ENCODE measurements at places on chromosomes 5 and 9. TPM values are rescaled to one million over a fixed set of nuclear protein-coding genes. Genes with fewer than 3 reads are reported as not detected.

DNA sequence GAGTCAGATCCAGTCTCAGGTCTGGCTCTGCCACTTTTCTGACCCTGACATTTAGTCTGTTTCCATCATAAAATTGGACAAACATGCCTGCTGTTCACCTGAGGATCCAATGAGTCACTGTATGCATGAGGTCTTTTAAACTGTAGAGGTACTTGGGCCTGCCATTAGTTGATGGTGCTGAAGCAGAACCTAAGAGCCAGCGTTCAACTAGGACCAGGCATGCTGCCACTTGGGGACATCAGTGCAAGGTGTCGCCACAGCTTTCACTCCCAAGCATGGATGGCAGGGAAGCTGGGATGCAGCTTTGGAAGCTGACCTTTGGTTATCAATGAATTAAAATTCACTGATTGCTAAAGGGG lies 37.1 kb downstream of the NEUROG1 start:
- no peak for DNase-seq
- H3K4me3 ChIP-seq = no peak overlapping the region
- no peak overlapping the region for H3K27ac ChIP-seq
- H3K27me3 ChIP-seq = peaks cover 18% of the 10 kb centered on the region

DNA sequence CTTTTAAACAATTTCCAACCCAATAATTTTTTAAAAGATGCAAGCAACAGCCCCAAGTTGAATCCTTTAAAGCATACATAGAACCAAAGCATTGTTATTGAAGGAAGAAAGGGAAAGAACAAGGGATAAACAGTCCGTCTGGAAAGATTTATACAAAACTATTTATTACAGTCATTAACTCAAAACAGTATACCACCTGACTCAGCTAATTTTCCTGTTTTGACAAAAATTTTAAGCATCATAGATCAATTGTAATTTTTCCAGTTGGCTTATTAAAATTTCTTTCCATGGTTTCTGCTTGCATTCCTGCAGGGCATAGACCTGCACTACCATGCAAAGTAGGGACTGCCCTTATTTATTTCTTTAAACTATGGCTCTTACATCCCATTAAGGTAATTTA lies 29.9 kb downstream of the AP3B1 start:
- no peak overlapping the region for H3K27ac ChIP-seq
- no peaks in the 10 kb centered on the region for H3K27me3 ChIP-seq
- no peak for DNase-seq
- no peaks in the 10 kb centered on the region for H3K4me1 ChIP-seq
- H3K4me3 ChIP-seq = no peak overlapping the region

DNA sequence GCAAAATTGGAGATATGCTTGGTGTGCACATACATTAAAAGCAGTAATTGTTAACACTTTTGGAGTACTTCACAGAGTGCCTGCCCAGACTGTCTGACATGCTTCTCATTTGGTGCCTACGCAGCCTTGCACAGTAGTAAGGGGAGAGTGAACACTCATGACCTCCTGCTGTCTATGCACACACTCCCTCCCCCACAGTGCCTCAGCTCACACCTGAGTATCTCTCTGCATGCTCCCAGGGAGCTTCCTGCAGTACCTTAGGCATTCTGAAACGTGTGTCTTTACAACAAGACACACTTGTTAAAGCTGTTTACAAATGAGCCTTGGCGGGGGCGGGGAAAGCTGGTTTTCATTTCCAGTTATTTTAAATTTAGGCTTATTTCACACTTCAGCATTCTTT lies 18.0 kb downstream of the MAP3K1 start:
- H3K4me1 ChIP-seq = peaks cover 92% of the 10 kb centered on the region
- DNase-seq = no peak
- peaks cover 3% of the 10 kb centered on the region for H3K36me3 ChIP-seq
- no peak overlapping the region for H3K4me3 ChIP-seq
- no peak overlapping the region for H3K27ac ChIP-seq

DNA sequence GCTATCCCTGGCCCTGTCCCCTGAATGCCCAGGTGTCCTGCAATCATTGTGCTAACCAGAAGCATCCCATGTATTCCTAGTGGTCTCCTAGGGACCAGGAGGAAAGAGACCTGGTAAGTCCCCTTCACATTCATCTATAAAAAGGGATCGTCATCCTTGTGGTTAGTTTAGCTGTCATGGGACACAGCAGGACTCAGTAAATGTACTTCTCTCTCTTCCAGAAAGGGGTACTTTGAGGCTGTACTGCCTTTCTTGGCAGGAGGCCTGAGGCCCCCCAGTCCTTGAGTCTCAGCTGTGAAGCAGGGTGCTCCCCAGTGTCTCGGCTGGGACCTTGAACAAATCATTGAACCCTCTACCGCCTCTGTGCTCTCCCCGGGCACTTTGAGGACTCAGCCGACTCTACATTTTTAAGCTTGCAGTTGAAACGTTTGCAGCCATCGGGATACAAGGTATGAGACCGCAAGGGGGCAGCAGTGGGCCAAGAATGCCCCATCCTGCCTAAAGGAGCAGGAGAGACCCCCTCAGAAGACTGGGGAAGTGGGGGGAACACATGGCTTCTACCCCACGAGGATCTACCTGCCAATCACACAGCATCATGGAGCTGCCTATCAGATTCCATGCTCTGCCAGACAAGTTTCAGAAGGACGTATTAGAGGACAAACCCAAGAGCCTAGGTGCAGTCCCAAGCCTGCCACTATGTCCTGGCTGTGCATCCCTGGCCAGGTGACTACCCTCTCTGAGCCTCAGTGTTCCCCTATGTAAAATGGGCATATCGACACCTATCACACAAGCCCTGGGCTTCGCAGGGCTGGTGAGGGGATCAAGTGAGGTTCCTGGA lies 2.4 kb upstream of the PHYKPL start:
- H3K4me3 ChIP-seq = peak overlapping the region; percentile 35
- no peaks in the 10 kb centered on the region for H3K27me3 ChIP-seq
- peak overlapping the region; percentile 6 for H3K27ac ChIP-seq
- H3K36me3 ChIP-seq = peaks cover 18% of the 10 kb centered on the region

GRCh38 chr5:146779211-146779869 lies 99.2 kb downstream of the PPP2R2B start:
- DNase-seq = no peak
- H3K27me3 ChIP-seq = no peaks in the 10 kb centered on the region
- H3K4me3 ChIP-seq = no peak overlapping the region
- H3K36me3 ChIP-seq = no peaks in the 10 kb centered on the region
- no peak overlapping the region for H3K27ac ChIP-seq
- no peaks in the 10 kb centered on the region for H3K4me1 ChIP-seq

GRCh38 chr5:135441919-135442318 lies 5.2 kb downstream of the DCANP1 start:
- no peak overlapping the region for H3K4me3 ChIP-seq
- H3K36me3 ChIP-seq = no peaks in the 10 kb centered on the region
- H3K4me1 ChIP-seq = no peaks in the 10 kb centered on the region
- H3K27me3 ChIP-seq = peaks cover 5% of the 10 kb centered on the region
- DNase-seq = no peak

DNA sequence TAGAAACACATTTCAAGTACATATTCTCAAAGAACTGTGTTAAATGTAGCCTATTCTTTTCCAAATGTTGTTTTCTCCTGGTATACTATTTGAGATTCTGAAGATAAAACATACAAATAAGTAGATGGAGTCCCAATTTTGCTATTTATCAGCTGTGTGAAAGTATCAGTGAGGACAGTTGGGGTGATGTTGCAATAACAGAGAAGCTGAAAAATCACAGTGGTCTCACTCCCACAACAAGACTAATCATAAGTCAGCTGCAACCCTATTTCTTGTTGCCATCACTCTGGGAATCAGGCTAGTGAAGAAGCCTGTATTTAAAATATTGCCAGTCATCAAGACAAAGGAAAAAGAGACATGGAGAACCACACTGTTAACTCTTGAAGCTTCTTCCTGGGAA lies 25.9 kb upstream of the LURAP1L start:
- no peaks in the 10 kb centered on the region for H3K4me1 ChIP-seq
- DNase-seq = no peak
- H3K36me3 ChIP-seq = no peaks in the 10 kb centered on the region
- no peak overlapping the region for H3K27ac ChIP-seq

DNA sequence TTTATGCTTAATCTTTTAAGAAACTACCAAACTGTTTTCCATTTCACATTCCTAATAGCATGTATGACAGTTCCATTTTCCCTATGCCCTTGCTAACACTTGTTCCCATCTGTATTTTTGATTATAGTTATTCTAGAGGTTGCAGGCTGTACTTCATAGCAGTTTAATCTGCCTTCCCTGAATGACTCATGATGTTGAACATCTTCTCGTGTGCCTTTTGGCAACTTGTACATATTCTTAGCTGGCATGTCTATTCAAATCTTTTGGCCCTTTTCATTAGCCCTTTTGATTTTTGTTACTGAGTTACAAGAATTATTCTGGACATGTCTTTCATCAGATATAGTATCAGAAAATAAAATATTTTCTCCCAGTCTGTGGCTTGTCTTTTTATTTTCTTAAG lies 320.3 kb downstream of the DIRAS2 start:
- H3K27ac ChIP-seq = no peak overlapping the region
- no peak overlapping the region for H3K4me3 ChIP-seq
- H3K27me3 ChIP-seq = peaks cover 6% of the 10 kb centered on the region
- no peak for DNase-seq
- no peaks in the 10 kb centered on the region for H3K36me3 ChIP-seq

DNA sequence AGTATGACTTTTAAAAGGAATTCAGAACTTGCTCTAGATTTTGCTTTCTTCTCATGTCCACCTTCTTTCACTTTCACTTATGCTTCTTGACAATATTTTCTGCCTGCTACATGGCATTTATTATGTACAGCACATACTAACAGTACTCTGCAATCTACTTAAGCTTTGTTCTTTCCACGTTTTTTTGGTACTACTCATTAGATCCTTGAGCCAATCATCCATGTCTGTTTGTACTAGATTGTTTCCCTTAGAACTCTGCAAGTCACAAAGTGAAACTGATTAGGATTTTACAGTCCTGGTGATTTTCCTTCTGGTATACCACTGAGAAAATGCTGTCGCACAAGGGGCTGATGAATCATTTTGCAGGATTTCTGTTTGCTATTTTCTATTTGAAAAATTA lies 78.3 kb downstream of the PARP8 start:
- no peaks in the 10 kb centered on the region for H3K27me3 ChIP-seq
- no peak for DNase-seq
- H3K36me3 ChIP-seq = peaks cover 23% of the 10 kb centered on the region
- peaks cover 58% of the 10 kb centered on the region for H3K4me1 ChIP-seq
- peak overlapping the region; percentile 79 for H3K4me3 ChIP-seq

DNA sequence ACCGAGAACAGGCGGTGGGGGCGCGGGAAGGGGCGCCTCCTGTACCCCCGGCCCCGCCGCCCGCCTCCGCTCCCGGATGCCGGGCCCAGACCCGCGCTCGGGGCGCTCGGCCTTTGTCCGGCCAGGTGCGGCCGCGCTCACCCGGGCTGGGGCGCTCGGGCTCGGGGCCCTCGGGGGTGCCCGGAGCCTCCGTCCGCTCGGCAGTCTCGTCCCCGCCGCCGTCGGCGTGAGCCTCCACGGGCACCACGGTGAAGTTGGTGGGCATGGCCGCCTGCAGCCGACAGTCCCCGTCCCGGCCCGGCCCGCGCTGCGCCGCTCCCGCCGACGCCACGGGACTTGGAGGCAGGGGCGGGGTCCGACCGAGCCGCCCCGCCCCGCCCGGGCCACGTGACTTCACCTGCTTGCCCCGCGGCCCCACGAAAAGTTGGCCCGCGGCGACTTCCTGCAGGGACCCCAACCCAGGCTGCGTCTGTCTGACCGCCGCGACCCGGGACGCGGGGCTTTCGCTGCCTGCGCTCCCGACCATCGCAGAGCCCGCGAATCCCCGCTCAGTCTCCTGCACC lies at the start of gene SLC12A7:
SLC12A7 (minus strand) TSS at position 337 of the 563 bp plus-strand sequence; CDS start at position 265, 72 bp downstream.
- peak within 1 kb of the TSS; percentile 79 for H3K27ac ChIP-seq
- H3K36me3 ChIP-seq = peaks cover 2% of the 10 kb centered on the region
- peaks cover 9% of the 10 kb centered on the region for H3K27me3 ChIP-seq
- peak; percentile 67 for DNase-seq
- peak within 1 kb of the TSS; percentile 87 for H3K4me3 ChIP-seq

DNA sequence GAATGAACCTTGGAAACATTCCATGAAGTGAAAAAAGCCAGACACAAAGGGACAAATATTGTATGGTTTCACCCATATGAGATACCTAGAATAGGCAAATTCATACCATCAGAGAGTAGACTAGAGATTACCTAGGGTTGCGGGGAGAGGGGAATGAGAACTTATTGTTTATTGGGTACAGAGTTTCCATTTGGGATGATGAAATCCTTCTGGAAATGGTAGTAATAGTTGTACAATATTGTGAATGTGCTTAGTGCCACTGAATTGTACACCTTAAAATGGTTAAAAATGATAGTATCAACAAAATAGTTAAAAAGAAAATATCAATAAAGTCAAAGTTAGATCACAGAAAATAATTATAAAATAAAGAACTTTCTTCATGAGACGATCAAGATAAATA lies 25.5 kb downstream of the CATSPER3 start:
- no peaks in the 10 kb centered on the region for H3K36me3 ChIP-seq
- H3K27ac ChIP-seq = no peak overlapping the region
- H3K4me3 ChIP-seq = no peak overlapping the region
- peaks cover 9% of the 10 kb centered on the region for H3K27me3 ChIP-seq
- no peaks in the 10 kb centered on the region for H3K4me1 ChIP-seq

- DNase-seq = no peak
- peaks cover 9% of the 10 kb centered on the region for H3K4me1 ChIP-seq
- peaks cover 11% of the 10 kb centered on the region for H3K27me3 ChIP-seq
- no peaks in the 10 kb centered on the region for H3K36me3 ChIP-seq
- H3K4me3 ChIP-seq = no peak overlapping the region
These were observed 20.3 kb upstream of the OSMR start for GRCh38 chr5:38825494-38825893.

- H3K27me3 ChIP-seq = peaks cover 2% of the 10 kb centered on the region
- H3K4me1 ChIP-seq = no peaks in the 10 kb centered on the region
- H3K27ac ChIP-seq = no peak overlapping the region
These were observed 52.9 kb downstream of the MYO10 start for GRCh38 chr5:16883176-16883575.

- no peaks in the 10 kb centered on the region for H3K27me3 ChIP-seq
- H3K27ac ChIP-seq = peak overlapping the region; percentile 95
- peaks cover 32% of the 10 kb centered on the region for H3K36me3 ChIP-seq
These were observed 6.7 kb downstream of the GLIPR2 start for GRCh38 chr9:36143245-36143641.

Gene AMBP
- not detected for total RNA-seq

Gene SHC3
- total RNA-seq = not detected

Gene DDX4
- not detected for total RNA-seq

Gene PRDM9
- not detected for total RNA-seq

Gene SEMA6A
- 0.23 TPM for total RNA-seq

Measured in activated T-helper 1 cell treated with anti-CD3 and anti-CD28 coated beads, Interleukin-12 subunit alpha, Interleukin-12 subunit beta, Interleukin-2, Interleukin-4 antibody, amounts not matched to agents 30 ng/mL and 10 ng/mL and 1 ng/mL, durations not matched to agents 14 hours and 24 hours and 36 hours (primary cell).